Renal cortical epithelial cell (primary cell): ENCODE measurements at places on chromosomes 2 and 18. TPM values are rescaled to one million over a fixed set of nuclear protein-coding genes. Genes with fewer than 3 reads are reported as not detected.
A peak's percentile ranks its signal among the peaks of the same experiment; 100 is the strongest.

DNA sequence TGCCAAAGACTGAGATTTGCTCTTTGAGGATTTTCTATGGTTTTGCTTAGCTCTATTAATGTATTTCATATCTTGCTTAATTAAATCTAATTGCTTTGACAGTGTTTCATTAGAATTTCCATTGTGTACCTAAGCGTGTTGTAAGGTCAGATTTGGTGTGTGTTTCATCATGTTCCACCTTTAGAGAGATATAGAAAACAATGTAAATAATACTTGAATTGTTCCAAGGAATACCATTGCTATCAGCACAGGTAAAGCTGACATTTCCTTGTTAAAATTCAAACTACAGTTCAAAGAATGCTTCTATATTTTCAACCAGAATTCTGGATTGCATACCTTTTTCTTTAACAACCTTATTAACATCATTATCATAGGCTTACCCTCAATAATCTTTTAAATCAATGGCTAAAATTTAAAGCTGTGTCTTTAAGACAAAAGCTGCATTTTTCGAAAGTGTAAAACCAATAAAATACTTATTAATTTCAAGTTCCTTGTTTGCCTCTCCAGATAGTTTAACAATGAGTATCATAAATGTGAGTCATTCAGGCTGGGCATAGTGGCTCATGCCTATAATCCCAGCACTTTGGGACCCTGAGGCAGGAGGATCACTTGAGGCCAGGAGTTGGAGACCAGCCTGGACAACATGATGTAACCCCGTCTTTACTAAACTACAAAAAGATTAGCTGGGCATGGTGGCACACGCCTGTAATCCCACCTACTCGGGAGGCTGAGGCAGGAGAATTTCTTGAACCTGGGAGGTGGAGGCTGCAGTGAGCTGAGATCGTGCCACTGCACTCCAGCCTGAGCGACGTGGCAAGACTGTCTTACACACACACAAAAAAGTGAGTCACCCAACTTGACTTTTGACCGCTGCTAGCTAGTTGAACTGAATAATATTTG, 188.0 kb upstream of the PKDCC start:
- DNase-seq = peak; percentile 66

GRCh38 chr2:136006658-136007057, 21.2 kb upstream of the DARS1 start:
- peak; percentile 93 for DNase-seq

The CACNB4 gene
- total RNA-seq = 0.52 and 0.75 TPM in 2 replicates

DNA sequence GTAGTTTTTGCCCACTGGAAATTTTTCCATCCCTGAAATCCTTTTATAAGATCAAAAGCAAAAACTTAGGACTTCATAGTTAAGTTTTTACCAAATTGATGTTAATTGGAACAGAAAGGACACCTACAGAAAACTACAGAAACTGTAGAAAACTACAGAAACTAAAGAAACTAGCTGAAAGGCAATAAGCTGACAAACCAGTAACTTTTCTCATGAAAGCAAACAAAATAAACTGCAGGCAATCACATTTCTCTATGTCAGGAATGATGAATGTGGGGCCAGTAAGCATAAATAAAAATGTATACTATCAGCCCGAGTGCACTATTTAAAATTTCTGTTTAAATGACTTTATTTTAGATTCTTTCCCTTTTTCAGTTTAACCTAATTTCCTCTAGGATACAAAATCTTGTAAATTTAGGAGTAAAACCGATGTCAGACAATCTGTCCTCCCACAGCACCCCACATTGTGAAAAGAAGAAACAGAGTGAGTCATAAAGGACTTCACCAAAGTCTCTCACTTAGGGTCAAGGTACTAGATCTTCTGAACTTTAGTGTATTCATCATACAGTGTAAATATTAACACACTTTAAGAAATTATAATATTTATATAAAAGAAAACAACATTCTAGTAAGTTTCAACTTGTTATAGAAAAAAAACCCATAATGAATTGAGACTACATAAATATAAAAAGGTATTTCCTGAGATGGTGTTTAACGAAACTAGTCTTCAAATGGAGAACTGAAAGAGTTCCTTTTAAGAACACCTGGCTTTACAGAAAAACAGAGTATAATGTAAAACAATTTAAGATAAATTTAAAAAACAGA, 46.6 kb downstream of the USP40 start:
- DNase-seq = no peak

The IL36G gene
- total RNA-seq = not detected in 2 replicates

The ALPP gene
- not detected in 2 replicates for total RNA-seq
